ENCODE measurements at places on chromosomes 3 and 15.
A peak's percentile ranks its signal among the peaks of the same experiment; 100 is the strongest.

- DNase-seq, result no peak
Observed at GRCh38 chr3:105832644-105833043, 36.2 kb downstream of the CBLB start.

DNA sequence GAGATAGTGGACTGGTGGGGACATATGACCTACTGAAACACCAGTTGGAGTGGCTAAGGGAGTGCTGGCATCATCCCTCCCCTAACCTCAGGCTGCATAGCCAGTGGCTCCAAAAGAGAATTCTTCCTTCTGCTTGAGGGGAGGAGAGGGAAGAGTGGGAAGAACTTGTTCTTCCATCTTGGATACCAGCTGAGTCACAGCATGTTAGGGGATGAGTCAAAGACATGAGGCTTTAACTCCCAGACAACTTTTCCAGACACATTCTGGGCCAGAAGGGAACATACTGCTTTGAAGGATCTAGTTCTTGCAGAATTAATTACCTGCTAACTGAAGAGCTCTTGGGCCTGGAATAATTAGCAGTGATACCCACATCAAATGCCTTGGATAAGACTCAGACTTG, 36.8 kb upstream of the PEX5L start:
- DNase-seq, result peak; percentile 42

DNA sequence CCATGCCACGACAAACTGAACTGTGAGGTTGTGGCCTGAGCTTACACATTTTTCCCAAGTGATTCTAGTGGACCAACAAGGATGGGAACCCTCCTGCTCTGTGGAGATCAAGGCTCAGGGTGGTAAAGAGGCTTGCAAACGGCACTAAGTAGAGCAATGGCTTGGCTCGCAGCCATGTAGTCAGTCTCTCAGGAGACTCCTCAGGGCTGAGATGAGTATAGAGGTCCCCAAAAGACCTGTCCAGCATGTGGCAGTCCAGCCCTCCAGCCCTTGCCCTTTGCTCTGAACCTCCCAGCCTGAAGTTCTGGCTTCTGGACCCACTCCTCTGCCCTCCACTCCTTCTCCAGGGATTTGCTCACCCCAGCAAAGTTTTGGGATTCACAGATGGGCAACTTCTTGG, 8.3 kb upstream of the CAMP start:
- DNase-seq, result no peak

DNA sequence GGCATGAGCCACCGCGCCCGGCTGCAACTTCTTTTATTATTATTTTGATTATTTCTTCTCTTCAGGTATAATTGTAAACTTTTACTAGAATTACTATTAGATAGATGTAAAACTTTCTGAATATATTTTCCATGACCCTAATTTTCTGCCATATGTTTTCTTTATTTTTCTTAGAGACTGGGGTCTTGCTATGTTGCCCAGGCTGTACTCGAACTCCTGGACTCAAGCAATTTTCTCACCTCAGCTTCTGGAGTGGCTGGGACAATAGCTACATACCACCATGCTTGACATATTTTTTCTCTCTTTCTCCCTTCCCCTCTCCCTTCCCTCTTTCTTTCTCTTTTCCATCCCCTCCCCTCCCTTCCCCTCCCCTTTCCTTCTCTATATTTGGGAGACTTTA, 29.6 kb upstream of the CHST2 start:
- DNase-seq, result no peak

GRCh38 chr3:180548050-180548449, 53.9 kb upstream of the TTC14 start:
- peak; percentile 64 for DNase-seq

- DNase-seq, result no peak
Observed at GRCh38 chr3:54120657-54121413, 1.5 kb upstream of the CACNA2D3 start.

DNA sequence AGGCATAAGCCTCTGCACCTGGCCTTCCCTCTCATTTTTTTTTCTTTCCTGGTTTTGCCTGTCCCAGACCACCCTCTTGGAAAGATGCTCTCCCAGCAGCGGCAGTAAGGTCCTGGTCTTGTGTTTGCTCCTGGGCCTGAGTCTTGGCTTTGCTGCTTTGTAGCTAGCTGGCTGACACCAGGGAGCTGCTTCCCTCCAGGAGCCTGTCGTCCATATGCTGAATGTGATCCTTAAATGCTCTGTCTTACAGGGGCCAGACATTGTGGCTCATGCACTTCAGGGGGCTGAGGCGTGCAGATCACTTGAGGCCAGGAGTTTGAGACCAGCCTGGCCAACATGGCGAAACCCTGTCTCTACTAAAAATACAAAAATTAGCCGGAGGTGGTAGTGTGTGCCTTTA, 17.2 kb downstream of the FLNB start:
- DNase-seq, result no peak

- no peak for DNase-seq
Observed at GRCh38 chr15:73046073-73046472, 6.2 kb upstream of the NEO1 start.

DNA sequence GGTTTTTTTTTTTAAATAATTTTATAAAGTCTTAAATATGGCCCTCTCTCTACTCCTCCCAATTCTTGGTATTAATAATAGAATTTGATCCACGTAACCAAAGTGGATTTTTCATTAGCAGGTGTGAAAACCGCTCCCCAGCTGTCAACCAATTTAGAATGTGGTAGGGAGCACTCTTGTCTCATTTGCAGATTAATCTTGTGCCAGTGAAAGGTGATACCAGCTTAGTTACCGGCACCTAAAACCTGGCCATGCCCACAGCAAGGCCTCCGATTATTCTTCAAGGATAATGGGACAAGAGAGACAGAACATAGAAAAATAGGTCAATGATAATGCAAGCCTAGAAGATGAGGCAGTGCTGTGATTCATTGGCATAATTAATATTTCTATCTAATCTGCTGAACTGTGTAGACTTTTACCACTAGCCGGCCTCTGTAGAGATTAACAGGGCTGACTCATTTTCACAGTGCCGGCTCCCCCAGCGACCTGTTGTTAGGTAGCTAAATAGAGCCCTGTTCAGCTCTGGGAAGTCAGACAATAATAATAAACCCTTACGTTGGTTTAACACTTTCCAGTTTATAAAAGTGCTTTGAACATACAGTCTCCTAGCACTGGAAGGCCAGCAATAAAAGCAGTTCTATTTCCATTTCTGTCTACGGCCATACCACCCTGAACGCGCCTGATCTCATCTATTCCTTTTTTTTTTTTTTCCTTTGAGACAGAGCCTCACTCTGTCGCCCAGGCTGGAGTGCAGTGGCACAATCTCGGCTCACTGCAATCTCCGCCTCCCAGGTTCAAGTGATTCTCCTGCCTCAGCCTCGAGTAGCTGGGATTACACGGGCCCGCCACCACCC, 102.9 kb downstream of the SHQ1 start:
- DNase-seq, result no peak

GRCh38 chr3:186532598-186533072, 11.5 kb downstream of the CRYGS start:
- DNase-seq, result no peak

DNA sequence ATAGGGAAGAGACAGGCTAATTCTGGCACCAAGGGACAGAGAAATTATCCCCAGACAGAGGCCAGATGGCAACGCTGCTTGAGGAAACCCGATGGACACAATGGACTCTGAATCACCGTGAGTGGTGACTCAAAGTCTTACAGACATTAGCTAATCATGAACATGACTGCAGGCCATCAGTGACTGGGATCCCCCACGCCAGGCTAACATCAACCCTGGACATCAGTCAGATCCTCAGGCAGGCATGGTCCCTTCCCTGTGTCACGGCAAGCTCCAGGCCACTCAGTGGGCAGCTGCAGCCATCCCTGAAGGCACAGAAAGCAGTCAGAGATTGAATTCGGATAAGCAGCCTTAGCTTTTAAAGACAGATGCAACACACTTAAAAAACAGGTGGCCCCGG, 23.8 kb upstream of the OXTR start:
- DNase-seq, result peak; percentile 81

GRCh38 chr3:161153480-161153879, 48.3 kb upstream of the B3GALNT1 start:
- no peak for DNase-seq

DNA sequence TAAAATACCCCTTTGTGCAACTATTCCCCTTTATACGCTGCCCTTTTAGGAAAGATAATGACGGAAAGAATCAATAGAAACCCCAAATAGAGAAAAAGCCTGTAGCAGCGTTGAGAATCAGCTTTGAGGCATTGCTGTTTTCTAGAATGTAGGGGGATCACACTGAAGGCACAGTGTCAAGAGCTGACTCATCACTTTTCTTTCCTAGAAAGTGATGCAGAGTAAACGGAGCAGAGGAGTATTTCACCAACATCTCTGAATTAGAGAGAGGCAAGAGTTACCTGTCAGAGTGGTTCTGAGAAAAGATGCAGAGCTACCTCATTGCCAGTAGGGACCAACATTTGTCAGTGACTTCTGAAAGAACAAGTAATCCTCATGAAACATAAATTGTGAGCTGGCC, 269.8 kb upstream of the TMC3 start:
- no peak for DNase-seq

GRCh38 chr3:84066915-84067314, 891.9 kb upstream of the CADM2 start:
- DNase-seq, result no peak

GRCh38 chr3:44021651-44022594, 219.8 kb upstream of the TOPAZ1 start:
- DNase-seq, result peak; percentile 13

- no peak for DNase-seq
Observed at GRCh38 chr3:14398797-14399106, 3.7 kb upstream of the SLC6A6 start.

DNA sequence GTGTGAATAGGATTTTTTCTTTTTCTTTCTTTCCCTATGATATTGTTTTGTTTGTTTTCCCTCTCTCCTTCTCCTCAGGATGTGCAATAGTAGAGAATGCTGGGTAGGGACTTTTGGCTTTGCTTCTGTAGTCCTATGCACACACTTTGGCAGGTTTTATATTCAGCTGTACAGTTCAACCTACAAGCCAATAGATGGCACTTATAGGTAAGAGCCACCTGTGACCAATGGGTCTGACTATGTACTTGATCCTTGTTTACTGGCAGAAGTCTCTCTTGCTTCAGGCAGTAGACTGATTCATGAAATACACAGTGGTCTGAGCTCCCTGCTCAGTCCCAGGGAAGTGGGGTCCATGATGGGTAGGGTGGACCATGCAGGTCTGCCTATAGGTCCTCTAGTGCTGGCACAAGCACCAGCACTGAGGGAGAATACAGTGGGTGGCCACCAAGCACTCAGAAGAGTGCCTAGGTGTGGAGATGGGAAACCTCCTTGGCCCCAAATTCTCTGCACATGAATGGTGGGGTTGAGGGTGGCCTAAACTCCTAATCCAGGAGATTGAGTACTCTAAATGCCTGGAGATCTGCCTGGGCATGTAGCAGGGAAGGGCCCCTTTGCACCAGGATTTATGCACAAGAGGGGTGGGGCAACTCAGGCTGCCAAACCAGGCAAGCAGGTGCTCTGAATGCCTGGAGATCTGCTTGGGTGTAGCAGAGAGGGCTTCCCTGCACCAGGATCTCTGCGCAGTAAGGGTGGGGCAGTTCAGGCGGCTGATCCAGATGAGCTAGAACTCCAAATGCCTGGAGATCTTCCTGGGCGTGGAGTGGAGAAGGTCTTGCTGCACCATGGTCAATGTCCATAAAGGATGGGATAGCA, 176.1 kb downstream of the DOCK3 start:
- DNase-seq, result no peak

GRCh38 chr15:45139770-45140169, 10.0 kb downstream of the DUOX1 start:
- DNase-seq, result no peak

DNA sequence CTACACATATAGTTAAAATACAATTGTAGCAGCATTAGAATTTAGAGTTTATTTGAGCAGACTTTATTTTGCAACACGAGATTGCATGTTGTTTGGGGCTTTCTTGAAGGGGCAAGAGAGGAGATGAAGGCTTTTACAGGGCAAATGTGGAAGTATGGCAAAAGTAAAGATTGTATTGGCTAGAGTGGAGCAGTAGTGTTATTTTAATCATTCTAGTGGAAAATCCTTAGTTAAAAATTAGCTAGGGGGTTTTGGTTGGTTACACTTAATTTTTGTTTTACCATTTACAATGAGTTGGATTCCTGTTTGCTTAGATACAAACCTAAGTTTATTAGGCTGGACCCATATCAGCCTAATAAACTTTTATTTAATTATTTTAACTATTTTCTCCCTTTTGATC, 4.6 kb downstream of the OR5H15 start:
- no peak for DNase-seq

- DNase-seq, result peak; percentile 42
Observed at GRCh38 chr3:120274739-120275167, 10.3 kb downstream of the GPR156 start.

- no peak for DNase-seq
Observed at GRCh38 chr15:45112591-45113379, 1.2 kb downstream of the DUOX2 start.

DNA sequence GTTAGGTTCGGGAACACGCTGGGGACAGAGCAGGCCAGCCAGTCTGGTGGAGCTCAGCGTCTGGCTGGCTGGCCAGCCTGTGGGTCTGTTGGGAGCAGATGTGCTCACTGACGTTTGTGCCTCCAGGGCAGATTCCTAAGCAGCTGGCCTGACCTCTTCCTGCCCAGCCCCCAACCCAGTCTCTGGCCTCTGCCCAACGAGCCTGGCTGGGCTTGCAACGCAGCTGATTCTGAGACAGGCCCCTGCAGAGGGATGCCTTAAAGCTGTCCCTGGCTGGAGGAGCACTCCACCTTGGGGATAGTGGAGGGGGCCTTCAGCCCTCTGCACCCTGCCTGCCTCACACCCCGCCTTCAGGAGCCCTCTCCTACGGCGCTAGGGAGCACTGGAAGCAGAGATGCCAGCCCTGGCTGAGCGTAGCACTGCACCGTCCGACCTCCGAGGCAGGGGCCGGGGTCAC, 46.0 kb downstream of the KLF13 start:
- DNase-seq, result peak; percentile 86

GRCh38 chr3:69821133-69821532, 81.9 kb downstream of the MITF start:
- DNase-seq, result no peak

DNA sequence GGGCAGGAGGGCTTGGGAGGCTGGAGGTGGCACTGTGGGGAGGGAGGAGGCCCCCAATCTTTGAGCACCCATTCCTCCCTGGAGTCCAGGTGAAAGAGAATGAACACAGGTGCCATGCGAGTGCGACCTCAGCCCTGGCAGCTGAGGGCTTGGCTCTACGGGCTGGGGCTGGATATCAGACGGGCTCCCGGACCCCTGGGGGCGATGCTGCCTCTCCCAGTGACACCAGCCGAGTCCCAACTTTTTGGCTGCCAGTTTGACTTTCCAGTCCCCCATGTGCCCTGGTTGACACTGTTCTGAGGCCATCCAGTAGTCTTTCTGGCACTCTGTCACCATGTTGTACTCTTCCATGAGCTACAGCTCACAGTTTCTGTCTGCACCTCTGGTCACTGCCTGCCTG, 1.2 kb downstream of the VILL start:
- no peak for DNase-seq

GRCh38 chr3:178480274-178480673, 56.0 kb upstream of the KCNMB2 start:
- no peak for DNase-seq

GRCh38 chr15:33095641-33096040, 98.9 kb downstream of the FMN1 start:
- DNase-seq, result no peak

GRCh38 chr3:45499529-45499928, 95.0 kb upstream of the LIMD1 start:
- DNase-seq, result peak; percentile 71

- DNase-seq, result peak; percentile 41
Observed at GRCh38 chr15:52037889-52038505, 19.0 kb downstream of the MAPK6 start.

GRCh38 chr15:60093273-60094067, 89.4 kb downstream of the FOXB1 start:
- DNase-seq, result no peak

Data from fibroblast of mammary gland (primary cell).